Chondrocyte (in vitro differentiated cells): ENCODE measurements at places on chromosomes 16 and 17. TPM values are rescaled to one million over a fixed set of nuclear protein-coding genes. Genes with fewer than 3 reads are reported as not detected.

- no peak overlapping the region for H3K4me3 ChIP-seq
- peaks cover 4% of the 10 kb centered on the region for H3K36me3 ChIP-seq
- H3K27me3 ChIP-seq = no peaks in the 10 kb centered on the region
- H3K27ac ChIP-seq = peak overlapping the region; percentile 78
Measured at GRCh38 chr16:58125781-58126335, 3.3 kb downstream of the CFAP20 start.

SEC14L5 gene
- total RNA-seq = not detected in 3 replicates

DNA sequence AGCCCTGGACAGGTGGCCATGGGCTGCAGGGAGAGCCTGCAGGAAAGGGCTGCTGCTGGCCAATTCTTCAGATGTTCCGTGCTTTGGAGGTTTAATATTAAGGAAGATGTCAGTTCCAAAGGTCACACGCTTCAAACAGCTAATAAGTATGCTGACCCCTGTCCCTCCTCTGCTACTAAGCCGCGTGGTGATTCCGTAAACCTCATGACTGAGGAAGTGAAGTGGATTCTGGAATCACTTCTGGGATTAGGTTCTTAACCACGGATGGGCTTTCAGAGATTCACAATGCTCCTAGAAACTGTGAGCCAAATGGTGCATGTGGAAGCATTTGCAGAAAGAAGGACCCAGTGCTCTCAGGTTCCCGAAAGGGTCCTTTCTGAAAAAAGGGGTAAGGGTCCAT, 28.5 kb upstream of the ERN1 start:
- H3K4me3 ChIP-seq = no peak overlapping the region
- peaks cover 48% of the 10 kb centered on the region for H3K4me1 ChIP-seq
- H3K27ac ChIP-seq = peak overlapping the region; percentile 89

G6PC1 gene
- not detected in 3 replicates for total RNA-seq

- no peak for DNase-seq
- no peak overlapping the region for H3K27ac ChIP-seq
- peaks cover 2% of the 10 kb centered on the region for H3K36me3 ChIP-seq
- no peaks in the 10 kb centered on the region for H3K27me3 ChIP-seq
- peaks cover 16% of the 10 kb centered on the region for H3K4me1 ChIP-seq
Measured at GRCh38 chr17:62723842-62724241, 84.3 kb downstream of the MARCHF10 start.

GRCh38 chr16:59596693-59597092, 862.6 kb upstream of the GOT2 start:
- no peaks in the 10 kb centered on the region for H3K36me3 ChIP-seq
- no peak overlapping the region for H3K4me3 ChIP-seq
- H3K27me3 ChIP-seq = no peaks in the 10 kb centered on the region
- DNase-seq = no peak

PLCG2 gene
- 0.94 to 1.1 TPM (median 1.1 TPM) in 3 replicates for total RNA-seq

DNA sequence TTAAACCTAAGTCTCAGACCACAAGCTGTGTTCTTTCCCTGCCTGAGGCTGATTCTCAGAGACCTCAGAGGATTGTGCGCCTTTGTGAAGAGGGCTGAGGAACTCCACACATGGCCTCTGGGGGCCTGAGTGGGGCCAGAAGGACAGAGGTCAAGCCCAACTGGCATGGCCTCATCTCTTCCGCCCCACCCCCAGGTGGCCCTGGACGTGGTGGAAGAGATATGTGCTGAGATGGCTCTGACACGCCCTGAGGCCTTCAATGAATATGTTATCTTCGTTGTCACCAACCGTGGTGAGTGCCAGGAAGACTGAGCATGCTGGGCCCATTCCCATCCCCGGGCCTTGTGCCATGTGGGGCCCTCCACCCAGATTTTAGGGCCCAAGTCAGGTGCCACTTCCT, 20.1 kb upstream of the ALKBH5 start:
- peaks cover 2% of the 10 kb centered on the region for H3K27me3 ChIP-seq
- no peaks in the 10 kb centered on the region for H3K36me3 ChIP-seq
- H3K27ac ChIP-seq = no peak overlapping the region
- H3K4me3 ChIP-seq = no peak overlapping the region

- no peak overlapping the region for H3K27ac ChIP-seq
- no peak overlapping the region for H3K4me3 ChIP-seq
- no peaks in the 10 kb centered on the region for H3K27me3 ChIP-seq
- H3K4me1 ChIP-seq = peaks cover 25% of the 10 kb centered on the region
Measured at GRCh38 chr16:65327346-65327745, 205.5 kb upstream of the CDH11 start.

DNA sequence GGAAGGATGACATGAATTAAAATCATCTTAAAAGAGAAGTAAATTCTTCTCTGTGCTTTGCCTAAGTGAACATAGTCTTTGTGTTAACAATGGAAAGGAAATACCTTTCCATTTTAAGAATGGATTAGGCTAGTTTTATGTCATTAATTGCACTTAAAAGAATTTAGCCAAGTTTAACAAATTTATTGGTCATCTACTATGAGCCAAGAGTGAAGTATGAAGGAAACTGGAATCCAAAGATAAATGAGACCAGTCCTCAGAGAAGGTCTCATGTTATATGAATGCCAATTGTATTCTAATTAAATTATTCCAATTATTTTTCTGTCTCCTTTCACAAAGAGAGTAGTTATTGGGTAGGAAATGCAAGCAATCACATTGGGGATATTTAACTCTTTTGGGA, 741.3 kb upstream of the SOX9 start:
- H3K4me1 ChIP-seq = peaks cover 16% of the 10 kb centered on the region
- no peak for DNase-seq
- no peaks in the 10 kb centered on the region for H3K36me3 ChIP-seq
- no peak overlapping the region for H3K27ac ChIP-seq
- H3K27me3 ChIP-seq = no peaks in the 10 kb centered on the region

DNAAF1 gene
- not detected in 3 replicates for total RNA-seq

DNA sequence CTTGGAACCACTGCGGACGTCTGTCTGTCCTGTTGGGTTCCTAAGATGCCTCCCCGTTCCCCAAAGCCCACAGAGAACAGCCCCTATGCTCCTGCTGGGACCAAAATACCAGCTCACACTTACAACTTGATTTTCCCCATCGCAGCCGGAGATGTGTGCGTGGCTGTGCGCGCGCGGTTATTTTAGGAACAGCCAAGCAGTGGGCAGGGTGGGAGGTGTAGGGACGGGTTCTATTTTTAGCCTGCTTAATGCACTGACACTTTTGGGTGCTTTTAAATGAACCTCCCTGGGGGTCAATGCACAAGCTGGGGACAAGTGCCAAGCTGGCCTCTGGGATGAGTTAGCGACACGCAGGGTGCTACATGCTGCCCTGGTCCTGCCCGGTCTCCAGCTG, 74.1 kb downstream of the KLHDC4 start:
- H3K4me3 ChIP-seq = no peak overlapping the region
- H3K4me1 ChIP-seq = no peaks in the 10 kb centered on the region
- DNase-seq = no peak

- DNase-seq = no peak
- peak overlapping the region; percentile 99 for H3K4me3 ChIP-seq
- peaks cover under 1% of the 10 kb centered on the region for H3K36me3 ChIP-seq
- no peaks in the 10 kb centered on the region for H3K27me3 ChIP-seq
- H3K27ac ChIP-seq = peak overlapping the region; percentile 98
Measured at GRCh38 chr16:31072540-31073141, 1.4 kb downstream of the ZNF668 start.

DNA sequence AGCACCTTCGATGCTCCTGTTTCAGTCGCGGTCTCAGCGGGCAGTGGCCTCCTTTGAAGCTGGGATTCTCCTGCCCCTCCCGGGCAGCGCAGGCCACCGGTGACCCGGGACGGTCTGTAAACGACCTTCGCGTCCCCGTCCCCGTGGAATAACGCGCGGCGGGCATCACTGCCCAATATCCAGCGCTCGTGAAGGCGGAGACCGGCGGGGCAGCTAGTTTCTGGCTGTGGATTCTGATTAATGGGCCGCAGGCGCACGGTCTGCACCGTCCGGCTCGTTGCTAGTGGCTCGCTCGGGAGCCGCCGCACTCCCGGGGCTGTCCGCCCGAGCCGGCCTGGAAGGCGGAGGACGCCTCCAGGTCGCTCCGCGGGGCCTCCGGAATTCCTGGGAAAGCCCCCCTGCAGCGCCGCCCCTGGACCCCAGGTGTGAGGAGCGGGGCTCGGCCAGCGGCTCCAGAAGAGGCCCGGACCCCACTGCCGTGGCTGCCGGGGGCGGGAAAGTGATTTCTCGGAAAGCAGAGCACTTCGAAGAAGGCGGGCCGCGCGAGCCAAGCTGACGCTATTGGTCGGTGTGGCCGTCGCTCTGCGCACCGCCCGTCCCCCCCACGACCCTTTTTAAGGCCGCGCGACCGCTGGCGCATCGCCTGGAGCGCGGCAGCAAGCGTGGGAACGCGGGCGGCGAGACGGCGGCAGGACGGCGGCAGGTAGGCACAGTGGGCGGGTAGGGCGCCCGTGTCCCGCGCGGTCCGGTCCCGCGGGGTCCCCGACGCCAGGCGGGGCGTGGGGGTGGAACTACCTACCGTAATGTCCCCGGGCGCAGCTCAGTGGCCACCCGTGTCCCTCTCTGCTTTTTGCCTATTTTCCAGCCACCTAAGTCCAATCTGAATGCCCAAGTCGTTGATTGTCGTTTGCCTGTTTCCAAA, at the start of gene IRF8:
TSS of gene IRF8 (plus strand) at position 642 of the 922 bp plus-strand sequence. CDS start 3,854 bp downstream, outside the sequence.
- no peak within 1 kb of the TSS for H3K27ac ChIP-seq
- peak within 1 kb of the TSS; percentile 52 for H3K4me3 ChIP-seq
- peaks cover 5% of the 10 kb centered on the region for H3K4me1 ChIP-seq
- no peaks in the 10 kb centered on the region for H3K36me3 ChIP-seq
- no peak for DNase-seq

CACNG3 gene
- total RNA-seq = not detected in 3 replicates

GRCh38 chr17:76968707-76969597, 100.7 kb downstream of the MGAT5B start:
- H3K27me3 ChIP-seq = peaks cover 65% of the 10 kb centered on the region
- H3K36me3 ChIP-seq = no peaks in the 10 kb centered on the region
- no peak overlapping the region for H3K27ac ChIP-seq
- no peak for DNase-seq

DNA sequence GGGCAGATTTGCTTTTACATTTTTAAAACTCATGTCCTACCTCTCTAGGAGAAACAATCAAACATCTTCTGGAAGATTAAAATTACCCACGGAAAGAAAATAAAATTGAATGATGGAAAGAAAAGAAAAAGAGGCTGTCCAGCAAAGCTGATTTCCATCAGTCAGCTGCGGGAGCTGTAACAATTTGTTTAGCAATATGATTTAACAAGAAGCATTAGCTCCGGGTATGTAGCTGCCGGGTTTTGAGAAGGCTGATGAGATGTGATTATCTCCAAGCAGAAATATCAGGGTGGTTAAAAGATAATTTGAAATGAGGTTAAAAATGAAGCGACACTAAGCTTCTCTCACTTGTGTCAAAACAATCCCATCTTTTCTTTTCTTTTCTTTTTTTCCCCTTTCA, 608.9 kb upstream of the SALL1 start:
- H3K36me3 ChIP-seq = no peaks in the 10 kb centered on the region
- H3K27ac ChIP-seq = no peak overlapping the region
- H3K4me1 ChIP-seq = peaks cover 8% of the 10 kb centered on the region

- H3K4me3 ChIP-seq = no peak overlapping the region
- H3K4me1 ChIP-seq = peaks cover 17% of the 10 kb centered on the region
- H3K36me3 ChIP-seq = peaks cover 2% of the 10 kb centered on the region
- peaks cover 54% of the 10 kb centered on the region for H3K27me3 ChIP-seq
- DNase-seq = no peak
Measured at GRCh38 chr17:79691931-79692330, 38.8 kb upstream of the ENPP7 start.
